ENCODE measurements at places on chromosomes 16 and 17.

GRCh38 chr17:5560361-5560988 lies 23.8 kb downstream of the NLRP1 start:
- no peak for DNase-seq

- no peak for DNase-seq
Measured at GRCh38 chr17:45771271-45771959, 12.7 kb upstream of the CRHR1 start.

DNA sequence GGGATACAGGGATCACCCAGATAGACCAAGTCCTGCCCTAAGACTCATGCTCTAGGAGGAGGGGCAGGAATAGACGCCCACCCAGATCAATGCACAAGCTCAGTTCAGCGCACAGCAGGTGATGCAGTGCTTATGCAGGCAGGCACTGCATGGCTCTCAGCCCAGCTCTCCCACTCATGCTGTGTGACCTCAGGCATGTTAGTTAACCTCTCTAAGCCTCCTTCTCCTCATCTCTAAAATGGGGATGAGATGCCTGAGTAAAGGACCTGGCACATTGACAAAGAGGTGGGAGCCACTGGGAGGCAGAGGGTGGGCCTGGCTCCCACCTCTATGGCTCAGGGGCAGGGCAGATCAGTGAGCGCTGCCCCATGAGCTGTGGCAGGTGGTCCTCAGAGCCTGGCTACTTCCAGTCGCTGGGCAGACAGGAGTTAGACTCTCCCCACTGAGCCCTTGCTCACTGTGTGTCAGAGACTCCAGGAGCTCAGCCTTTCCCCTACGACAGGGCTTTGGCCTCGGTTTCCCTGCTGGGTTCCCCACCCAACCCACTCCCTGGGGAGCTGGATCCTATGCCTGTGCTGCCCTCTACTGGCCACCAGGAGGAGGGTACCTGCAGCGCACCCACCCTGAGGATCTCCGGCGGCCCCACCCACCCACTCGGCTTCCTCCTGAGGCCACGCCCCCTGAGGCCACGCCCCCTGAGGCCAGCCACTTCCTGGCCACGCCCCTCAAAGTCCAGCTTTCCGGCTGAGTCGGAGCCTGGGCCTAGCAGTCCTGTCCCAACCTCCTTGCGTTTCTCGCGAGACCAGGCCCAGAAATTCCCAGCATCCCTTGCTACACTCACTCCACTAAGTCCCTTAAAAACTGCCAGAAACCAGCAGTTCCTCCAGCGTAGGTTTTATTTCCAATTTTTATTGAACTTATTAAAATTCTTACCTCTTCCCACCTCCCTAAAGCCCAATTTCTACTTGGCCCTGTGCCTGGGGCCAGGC lies 196.1 kb downstream of the GSG1L start:
- no peak for DNase-seq

DNA sequence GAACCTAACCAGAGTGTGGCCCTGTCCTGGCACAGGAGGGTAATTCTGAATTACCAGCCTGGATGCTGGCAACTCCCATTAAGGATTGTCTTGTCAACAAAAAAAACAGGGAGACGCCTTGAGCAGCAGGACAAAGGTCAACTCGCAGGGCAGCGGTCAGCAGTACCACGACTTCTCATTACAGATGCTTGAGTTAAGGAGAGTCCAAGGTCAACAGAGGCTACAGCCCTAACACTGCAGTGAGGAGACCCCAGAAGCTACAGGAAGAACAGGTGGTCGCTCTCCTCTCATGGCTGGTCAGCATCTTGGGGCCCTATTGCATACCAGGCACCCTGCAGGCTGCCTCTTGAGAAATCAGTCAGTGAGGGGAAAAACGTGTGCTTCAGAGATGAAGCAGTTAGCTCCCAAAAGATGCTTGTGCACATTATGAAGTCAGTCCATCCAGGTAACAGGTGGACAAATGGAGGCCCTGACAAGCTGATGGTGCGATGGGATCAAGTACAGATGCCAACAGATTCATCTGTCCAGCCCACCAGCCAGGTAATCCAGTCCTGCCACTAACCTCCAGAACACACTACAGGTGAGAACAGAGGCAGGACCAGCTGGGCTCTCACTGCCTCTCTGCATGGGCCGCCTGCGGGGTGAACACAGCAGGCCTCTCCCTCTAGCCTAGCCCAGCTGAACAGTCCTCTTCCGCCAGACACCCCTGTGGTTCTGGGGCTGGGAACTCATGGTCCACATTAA lies 4.2 kb downstream of the CSNK1D start:
- DNase-seq, result no peak

GRCh38 chr16:89045181-89045815 lies 48.4 kb upstream of the ACSF3 start:
- DNase-seq, result no peak

GRCh38 chr17:48429156-48429555 lies 858 bp downstream of the SKAP1 start:
- DNase-seq, result no peak

GRCh38 chr17:80673152-80673920 lies 128.7 kb downstream of the RPTOR start:
- DNase-seq, result no peak

- DNase-seq, result no peak
Measured at GRCh38 chr16:67825119-67825518, 17.0 kb upstream of the THAP11 start.

- no peak for DNase-seq
Measured at GRCh38 chr17:83091257-83092141, 12.1 kb downstream of the METRNL start.

DNA sequence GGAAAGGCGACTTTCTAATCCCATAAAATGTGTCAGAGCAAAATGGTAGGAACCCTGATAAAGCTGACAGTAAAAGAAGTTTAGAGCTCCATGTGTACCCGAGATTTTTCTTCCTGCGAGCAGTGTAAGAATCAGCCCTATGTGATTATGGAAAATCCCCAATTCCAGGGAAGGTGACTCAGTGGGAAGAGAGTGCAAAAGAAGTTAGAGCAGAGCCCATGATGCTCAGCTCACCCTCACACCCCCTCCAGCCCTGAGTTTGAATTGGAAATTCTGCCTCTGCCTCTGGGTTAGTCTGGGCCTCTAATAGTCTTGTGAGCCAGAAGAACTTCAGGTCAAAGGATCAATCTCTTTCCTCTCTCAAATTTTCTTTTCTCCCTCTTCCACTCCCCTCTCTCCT lies 12.5 kb downstream of the C17orf78 start:
- no peak for DNase-seq

DNA sequence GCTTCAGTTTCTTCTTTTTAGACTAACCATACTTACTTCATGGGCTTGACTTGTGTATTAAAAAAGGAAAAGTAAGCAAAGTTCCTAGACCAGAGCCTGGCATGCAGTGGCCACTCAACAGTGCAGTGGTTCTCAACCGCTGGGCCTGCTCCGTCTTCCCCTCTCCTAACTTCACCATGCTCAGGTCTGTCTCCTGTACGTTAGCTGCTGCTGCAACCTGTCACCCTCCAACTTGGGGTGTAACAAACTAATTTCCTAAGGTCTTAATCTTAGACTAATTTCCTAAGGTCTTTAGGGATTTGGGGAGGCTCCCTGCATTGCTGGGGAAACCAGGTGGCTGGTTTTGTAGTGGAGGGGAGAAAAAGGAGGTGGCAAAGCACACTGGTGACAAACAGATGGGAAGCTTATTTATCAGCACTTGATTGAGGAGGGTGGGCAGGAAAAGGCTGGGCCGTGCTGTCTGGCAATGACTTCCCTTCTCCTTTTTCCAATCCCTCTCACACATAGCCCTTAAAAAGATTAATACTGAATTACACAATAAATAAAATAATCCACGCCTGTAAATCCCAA lies 2.2 kb upstream of the ARL4D start:
- DNase-seq, result no peak

DNA sequence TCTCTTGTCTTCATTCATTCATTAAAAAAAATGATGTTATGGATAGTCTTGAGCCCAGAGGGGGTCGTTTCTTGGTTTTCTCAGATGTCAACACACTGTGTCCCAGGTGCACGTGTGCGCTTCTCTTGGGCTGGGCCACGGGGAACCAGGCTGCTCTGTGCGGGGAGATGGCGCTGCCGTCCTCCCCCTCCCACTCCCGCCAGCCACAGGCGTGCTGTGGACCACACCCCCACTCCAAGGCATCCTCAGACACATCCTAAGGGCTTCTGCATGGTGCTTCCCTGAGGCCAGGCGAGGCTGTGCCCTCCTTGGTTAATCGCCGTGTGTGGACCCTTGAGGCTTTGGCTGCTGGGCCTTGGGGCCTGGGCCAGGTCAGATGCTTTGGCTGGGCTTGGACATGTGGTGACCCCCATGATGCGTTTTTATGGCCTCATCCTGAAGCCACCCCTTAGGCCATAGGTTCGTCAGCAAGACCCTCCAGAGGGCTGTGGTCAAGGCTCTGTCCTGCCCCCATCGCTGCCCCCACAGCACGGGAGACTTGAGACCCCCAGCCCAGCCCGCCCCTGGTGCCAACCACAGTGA lies 245.7 kb upstream of the CIBAR2 start:
- DNase-seq, result no peak

DNA sequence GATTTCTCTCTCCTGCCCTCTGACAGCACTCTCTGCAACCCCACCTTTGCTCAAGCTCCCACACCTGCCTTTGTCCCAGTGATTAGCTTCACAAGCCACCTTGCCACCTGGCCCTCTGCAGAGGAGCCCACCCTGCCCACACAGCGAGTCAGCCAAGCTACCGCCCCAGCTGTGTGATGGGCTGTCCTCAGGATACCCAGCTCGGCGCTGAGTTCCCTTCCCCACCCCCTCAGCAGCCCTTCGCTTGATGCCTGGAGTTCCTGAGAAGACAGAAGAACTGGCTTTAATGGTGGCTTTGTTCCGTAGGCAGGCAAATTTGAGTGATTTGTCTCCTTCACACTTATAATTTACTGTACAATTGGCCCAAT lies 266.4 kb downstream of the CBLN1 start:
- no peak for DNase-seq

Measured in NCI-H1417 treated with DMSO at 0.1 percent for 48 hours (cell line).